ENCODE measurements at places on chromosomes 1 and 21.

DNA sequence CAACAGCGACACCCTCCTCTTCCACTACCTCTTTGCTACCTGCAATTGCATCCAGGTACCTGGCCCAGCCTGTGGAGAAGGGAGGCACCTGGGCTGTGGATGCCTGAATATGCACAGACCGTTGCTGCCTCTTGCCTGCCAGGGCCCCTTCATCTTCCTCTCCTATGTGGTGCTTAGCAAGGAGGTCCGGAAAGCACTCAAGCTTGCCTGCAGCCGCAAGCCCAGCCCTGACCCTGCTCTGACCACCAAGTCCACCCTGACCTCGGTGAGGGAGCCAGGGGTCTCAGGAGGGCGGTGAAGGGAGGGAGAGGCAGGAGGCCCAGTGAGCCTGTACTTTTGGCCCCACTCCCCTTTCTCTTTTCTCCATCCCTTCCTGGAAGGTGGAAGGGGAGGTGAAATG lies 11.5 kb downstream of the PSRC1 start:
- DNase-seq: no peak

DNA sequence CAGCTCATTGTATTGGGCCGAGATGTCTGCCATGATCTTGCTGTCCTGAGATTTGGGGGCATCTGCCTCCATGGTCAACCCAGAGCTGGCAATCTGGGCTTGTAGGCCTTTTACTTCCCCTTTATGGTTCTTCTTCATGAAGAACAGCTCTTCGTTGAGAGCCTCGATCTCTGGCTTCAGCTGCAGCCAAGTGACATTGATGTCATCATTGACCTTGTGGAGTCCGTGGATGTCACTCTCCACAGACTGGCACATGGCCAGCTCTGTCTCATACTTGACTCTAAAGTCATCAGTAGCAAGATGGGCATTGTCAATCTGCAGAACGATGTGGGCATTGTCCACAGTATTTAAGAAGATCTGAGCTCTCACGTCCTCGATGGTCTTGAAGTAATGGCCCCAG lies 29.2 kb downstream of the RAP1A start:
- no peak for DNase-seq

GRCh38 chr21:25638660-25639550 lies at the start of gene JAM2:
Gene JAM2 (plus strand): TSS chr21:25639258. CDS start chr21:25639822, 564 bp downstream.
- peak; percentile 21 for DNase-seq

- DNase-seq: no peak
Measured at GRCh38 chr21:45381865-45382696, 22.9 kb upstream of the COL18A1 start.

DNA sequence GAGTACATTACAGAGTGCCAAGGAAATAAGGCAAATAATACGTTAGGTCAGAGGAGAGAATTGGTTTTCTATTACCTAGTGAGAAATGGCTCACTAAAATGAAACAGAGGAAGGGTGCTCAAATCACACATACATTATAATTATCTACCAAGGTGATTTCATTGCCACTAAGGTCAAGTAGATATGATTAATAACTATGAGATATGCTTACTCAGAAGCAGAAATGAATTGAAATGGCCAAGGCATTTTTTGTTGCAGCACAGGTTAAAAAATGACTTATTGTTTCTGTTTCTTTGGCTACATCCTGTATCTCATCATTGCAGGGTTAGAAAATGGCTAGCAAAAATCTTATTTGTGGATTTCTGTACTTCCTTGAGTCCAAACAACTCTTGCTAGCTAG lies 154.5 kb upstream of the GORAB start:
- DNase-seq: no peak

GRCh38 chr1:29136391-29136915 lies 12.8 kb upstream of the TMEM200B start:
- no peak for DNase-seq

- no peak for DNase-seq
Measured at GRCh38 chr21:14523234-14523633, 22.9 kb downstream of the SAMSN1 start.

DNA sequence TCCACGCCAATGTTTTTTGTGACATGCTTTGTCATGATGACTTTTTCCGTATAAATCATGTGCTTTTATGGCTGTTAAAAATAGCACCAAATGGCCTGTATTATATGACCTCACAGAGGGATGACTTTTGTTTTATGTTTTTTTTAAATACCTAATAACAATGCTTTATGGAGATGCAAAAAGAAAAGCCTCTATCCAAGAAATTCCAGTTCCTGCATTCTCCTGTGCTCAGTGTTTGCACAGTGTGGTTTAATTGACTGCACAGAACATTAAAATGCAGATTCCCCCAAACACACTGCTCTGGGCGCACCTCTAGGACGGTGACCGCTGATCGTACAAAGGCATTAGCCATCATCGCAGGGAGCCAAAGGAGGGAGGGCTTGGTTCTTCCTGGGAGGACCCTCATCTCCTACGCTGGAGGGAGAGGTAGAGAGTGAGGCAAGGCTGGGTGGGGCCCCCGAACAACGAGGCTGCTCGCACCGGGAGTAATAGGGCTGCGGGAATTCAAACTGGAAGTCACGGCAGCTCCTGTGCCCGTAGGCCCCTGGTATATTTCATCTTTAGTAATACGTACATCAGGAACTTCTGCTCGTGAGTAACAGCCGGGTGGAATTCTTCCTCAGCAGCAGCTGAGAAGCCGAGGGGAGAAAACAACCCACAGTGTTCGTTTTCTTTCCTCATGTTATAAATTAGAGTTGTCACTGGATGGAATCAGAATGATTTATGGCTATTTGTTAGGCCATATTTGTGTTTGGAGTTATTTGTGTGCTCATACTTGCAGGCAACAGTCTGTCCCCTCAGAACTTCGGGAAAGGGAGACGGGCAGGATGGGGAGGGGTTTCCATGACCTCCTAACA lies 465.6 kb downstream of the CAMTA1 start:
- DNase-seq: peak; percentile 6

GRCh38 chr21:43207868-43208267 lies 39.1 kb downstream of the CRYAA start:
- DNase-seq: no peak
